Stimulated activated CD4-positive, alpha-beta T cell treated with anti-CD3 and anti-CD28 coated beads, Interleukin-12 subunit alpha, Interleukin-12 subunit beta, amount 100 ng/mL, for 24 hours (primary cell): ENCODE measurements at places on chromosomes 2 and 18.

DNA sequence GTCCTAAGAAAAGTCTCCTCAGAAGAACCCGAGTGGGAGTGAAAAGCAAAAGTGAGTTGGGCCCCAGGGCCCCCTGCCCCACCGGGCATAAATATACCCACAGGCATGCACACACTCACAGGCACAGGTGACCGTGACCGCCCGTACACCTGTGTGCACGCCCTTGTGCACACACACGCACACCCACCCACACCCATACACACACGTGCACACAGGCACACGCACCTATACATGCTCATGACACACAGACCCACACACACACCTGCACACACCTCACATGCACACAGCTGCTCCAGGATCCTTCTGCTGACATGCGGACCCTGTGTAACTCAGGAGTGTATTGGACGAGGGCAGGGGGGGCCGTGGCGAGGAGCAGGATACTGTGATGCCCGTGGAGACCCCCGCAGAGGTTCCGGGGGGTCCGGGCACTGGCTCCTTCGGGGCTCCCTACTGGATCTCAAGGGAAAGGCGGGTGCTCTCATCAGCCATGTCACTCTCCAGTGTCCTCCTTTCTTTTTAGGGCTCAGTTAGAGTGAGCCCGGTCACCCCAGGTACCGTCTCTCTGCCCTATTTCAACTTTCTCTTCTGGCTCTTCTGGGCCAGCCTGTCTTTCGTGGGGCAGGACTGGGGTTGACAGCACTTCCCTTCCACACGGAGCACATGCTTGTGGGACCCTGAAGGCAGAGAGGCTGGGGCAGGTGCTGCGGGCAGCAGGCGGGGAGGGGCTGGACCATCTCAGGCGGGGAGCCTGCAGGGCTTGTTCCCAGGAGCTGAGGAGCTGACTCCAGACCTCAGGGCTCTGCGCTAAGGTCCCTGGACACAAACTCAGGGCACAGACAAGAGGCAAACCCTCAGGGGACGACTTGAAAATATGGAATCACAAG is 48.5 kb downstream of the TPO start:
- DNase-seq = no peak

- no peak for DNase-seq
Measured at GRCh38 chr2:190859347-190860297, 21.0 kb upstream of the GLS start.

DNA sequence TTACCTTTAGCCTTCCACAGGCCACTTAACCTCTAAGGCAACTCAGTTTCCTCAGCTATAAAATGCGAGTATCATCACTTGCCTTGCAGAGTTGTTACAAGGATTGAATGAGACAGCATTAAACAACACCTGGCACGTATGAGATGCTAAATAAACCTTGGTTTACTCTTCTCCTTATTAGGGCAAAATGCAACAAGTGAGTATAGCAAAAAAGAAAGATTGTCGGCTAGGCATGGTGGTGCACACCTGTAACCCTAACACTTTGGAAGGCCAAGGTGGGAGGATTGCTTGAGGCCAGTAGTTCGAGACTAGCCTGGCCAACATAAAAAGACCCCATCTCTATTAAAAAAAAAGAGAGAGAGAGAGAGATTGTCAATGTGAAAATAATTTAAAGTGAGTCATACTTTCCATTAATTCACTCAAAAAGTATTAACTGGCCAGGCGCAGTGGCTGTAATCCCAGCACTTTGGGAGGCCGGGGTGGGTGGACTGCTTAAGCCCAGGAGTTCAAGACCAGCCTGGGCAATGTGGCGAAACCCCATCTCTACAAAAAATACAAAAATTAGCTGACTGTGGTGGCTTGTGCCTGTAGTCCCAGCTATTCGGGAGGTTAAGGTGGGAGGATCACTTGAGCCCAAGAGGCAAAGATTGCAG is 8.0 kb downstream of the ATAD2B start:
- DNase-seq = no peak

DNA sequence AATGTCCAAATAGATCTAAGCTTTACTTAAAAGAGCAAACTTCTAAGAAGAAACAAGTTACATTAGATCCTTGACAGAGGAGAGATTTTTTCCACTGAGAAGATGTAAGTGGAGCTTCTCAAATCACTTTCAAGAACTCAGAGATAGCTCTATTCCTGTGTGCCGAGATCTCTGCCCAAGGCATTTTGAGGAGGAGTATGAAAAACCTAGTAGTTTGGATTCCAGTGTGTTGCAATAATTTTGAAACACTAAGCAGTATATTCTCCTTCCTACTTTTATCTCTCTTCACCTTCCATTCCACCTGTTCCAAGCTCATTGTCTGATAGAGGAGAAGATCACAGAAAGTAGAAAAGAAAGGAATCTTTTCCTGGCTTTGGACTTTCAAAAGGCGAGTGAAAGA is 192.0 kb upstream of the TANK start:
- no peak for DNase-seq

GRCh38 chr2:209577376-209578357 is 153.8 kb downstream of the MAP2 start:
- no peak for DNase-seq

DNA sequence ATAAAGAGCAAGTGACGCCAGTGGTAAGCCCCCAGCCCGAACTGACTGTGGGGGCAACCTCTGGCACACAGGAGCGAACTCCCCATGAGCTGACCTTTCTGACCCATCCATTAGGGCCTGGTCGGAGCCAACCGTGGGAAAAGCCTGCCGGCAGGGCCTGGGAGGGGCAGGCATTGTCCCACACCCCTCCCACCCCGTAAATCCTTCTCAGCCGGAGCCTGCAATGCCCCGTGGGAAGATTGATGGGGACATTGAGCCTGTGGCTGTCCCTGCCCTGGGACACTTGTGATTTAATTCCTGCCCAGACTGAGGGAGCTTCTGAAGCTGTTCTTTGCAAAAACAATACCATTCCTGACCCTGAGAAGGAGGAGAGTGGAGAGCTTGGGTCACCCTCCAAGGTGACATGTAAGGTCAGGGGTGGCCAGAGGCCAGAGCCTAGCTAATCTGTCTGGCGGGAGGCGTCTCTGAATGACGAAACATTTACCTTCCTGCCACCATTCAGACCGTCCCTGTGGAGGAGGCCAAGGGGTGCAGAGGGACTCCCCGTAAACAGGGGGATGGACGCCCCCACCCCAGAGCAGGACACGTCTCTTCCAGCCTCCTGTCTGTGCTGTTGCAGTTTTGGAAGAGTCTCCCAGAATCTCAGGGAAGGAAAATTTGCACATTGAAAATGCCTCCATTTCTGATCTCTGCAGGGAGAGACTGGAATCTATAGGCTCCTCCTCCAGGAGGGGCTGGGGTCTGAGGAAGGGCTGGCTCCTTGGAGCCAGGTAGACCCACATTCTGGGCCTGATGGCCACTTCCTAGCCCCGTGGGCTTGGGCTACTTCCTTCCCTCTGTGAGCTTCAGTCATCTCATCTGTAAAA is 51.2 kb upstream of the HS6ST1 start:
- DNase-seq = no peak

GRCh38 chr18:44911773-44912172 is 231.1 kb downstream of the SETBP1 start:
- DNase-seq = no peak

GRCh38 chr2:149814049-149814448 is 226.5 kb upstream of the MMADHC start:
- DNase-seq = no peak
